ENCODE measurements at places on chromosomes 12 and 14.
A peak's percentile ranks its signal among the peaks of the same experiment; 100 is the strongest.

- no peak for DNase-seq
Measured at GRCh38 chr14:71538288-71538687, 393.9 kb upstream of the RGS6 start.

- DNase-seq, result no peak
Measured at GRCh38 chr14:100410056-100410565, 87.0 kb downstream of the SLC25A47 start.

GRCh38 chr12:570435-570920, 92.8 kb downstream of the NINJ2 start:
- DNase-seq, result no peak

DNA sequence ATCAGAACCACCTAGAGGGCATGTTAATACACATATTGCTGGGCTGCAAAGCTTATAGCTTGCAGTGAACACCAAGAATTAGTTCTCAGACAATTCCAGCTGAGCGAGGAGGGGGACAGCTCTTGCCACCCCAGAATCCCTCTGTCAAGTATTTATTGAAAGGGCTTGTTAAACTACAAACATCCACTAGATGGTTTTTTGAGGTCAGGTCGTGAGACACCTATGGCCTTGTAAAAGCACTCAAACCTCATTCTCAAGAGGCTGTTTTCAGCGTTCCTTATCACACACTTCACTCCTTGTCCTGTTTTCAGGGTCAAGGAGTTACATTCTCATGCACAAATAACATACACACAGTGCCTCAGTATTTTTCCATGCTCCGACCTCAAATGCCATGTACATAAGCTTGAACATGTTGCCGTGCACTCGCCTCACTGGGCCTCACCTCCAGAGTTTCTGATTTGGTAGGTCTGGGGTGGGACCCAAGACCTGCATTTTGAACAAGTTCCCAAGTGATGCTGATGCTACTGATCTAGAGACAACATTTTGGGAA, 98.8 kb upstream of the PTPRR start:
- DNase-seq, result no peak

GRCh38 chr14:75222208-75222701, 45.8 kb upstream of the TMED10 start:
- no peak for DNase-seq

GRCh38 chr12:104055686-104056388, 5.8 kb upstream of the GLT8D2 start:
- no peak for DNase-seq

DNA sequence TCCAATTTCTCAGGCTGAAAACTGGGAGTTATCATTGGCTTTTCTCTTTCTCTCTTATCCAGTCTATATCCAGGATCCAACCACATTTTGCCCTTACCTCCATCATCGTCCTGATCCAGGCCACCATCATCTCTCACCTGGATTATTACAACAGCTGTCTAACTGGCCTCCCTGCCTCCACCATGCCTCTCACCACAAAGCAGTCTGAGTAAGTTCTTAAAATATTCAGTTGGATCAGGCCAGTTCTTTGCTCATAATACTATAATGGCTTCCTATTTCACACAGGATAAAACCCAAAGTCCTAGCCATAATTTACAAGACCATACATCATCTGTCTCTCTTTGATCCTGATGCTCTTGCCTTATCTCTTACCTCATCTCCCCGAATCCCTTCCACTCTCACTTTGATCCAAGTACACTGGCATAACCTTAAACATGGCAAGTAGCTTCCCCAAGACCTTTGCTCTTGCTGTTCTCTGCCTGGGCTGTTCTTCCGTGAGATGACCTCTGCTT, 133.4 kb upstream of the RAP1B start:
- DNase-seq, result no peak

DNA sequence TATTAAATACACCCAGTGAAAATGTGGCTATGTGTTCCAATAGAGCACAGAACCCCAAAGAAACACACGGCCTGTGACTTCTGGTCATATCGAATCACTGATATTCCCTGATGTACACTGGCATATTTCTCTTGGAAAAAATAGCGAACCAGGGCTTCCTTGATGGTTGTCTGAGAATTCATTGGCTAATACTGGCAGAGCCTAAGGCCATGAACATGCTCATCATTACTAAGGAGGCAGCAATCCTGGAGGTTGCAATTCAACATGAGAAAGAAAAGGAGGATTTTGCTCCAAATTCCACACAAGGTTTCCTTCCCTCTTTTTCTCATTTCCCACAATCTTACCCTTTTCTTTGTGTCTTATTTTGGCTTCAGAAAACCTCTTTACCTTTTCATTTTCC, 212.9 kb upstream of the HMGA2 start:
- DNase-seq, result no peak

DNA sequence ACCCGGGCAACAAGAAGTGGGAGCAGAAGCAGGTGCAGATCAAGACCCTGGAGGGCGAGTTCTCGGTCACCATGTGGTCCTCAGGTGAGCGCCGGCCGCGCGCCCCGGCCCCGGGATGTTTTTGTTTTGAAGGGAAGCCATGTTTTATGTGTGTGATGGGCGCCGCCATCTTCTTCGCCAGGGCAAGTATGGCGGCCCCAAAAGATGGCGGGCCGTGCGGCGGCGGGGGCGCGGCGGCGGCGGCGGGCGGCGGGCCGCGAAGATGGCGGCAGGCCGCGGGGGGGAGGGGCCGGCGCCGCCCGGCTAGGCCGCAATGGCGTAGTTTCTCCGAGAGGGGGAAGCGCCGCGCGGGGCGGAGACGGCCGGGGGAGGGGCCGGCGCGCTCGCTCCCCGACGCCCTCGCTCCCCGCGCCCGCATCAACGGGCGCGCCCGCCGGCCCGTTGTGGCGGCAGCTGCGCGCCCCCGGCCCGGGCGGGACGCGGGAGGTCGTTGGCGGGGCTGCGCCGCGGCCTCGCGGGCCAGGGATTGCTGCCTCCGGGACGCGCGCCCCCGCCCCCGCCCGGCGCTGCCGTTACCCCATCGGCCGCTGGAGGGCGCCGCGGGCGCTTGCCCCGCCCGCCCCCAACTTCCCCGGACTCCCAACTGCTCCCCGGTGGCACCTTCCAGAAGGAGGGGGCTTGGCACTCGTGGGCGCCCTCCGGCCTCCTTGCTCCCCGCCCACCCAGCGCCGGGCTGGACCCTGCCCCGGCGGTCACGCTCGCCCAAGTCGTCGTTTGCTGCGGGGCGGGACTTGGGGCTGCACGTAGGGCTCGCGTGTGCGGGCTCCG, 1.1 kb downstream of the YY1 start:
- peak; percentile 66 for DNase-seq

- DNase-seq, result no peak
Measured at GRCh38 chr12:42728770-42729534, 139.4 kb upstream of the PRICKLE1 start.

GRCh38 chr12:6047249-6048237, 76.9 kb downstream of the VWF start:
- no peak for DNase-seq

GRCh38 chr12:66627270-66627987, 51.4 kb downstream of the GRIP1 start:
- DNase-seq, result no peak

DNA sequence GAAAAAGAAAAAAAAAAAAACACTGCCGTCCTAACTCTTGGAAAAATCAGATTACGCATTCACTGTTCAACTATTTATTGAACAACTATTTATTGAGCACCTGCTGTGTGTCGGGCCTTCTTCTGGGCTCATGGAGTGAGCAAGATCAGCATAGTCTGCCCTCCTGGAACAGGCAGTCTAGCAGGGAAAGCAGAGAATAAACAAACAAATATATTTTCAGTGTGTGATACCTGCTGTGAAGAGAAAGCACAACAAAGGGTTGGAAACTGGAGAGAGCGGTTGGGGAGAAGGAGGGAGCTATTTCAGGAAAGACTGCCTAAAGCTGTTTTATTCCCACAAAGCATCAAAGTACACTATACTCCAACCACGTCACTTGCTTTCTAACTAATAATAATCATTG, 10.8 kb downstream of the PROX2 start:
- no peak for DNase-seq

GRCh38 chr12:120586206-120586605, 5.0 kb upstream of the POP5 start:
- no peak for DNase-seq

- no peak for DNase-seq
Measured at GRCh38 chr12:12859690-12860089, 31.7 kb upstream of the GPRC5A start.

DNA sequence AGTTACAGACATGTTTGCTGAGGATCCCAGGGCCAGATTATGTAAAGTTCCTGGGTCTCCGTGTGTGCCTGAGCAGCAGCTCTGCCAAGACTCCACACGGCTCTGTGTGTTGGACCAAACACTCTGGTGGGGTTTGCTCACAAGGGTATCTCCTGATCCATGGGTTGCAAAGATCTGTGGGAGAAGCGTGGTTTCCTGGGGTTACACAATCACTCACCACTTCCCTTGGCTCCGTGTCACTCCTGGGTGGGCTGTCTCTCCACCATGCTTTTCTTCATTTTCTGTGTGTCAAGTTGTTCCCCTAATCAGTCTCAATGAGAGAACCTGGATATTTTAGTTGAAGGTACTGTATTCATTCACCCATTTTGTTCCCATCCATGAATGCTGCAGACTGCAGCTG, 1088.8 kb downstream of the FSCB start:
- DNase-seq, result peak; percentile 66

DNA sequence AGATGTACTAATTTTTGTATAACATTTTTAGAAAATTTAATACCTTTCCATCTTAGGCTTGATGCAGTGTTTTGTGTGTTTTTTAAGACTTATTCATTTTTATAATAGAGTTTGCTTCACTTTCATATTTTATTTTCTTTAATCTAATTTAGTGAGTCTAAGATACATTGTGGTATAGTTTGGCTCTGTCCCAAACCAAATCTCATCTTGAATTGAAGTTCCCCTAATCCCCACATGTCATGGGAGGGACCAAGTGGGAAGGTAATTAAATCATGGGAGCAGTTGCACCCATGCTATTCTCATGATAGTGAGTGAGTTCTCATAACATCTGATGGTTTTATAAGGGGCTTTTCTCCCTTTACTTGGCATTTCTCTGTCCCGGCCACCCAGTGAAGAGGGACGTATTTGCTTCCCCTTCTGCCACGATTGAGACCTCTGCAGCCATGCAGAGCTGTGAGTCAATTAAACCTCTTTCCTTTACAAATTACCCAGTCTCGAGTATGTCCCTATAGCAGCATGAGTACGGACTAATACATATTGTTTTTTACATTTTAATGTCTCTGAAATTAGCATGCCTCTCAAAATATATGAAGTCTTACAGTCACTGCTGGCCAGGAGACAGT, 34.9 kb downstream of the GABARAPL1 start:
- DNase-seq, result no peak

GRCh38 chr14:24416932-24417619, 12.4 kb downstream of the CBLN3 start:
- DNase-seq, result no peak

DNA sequence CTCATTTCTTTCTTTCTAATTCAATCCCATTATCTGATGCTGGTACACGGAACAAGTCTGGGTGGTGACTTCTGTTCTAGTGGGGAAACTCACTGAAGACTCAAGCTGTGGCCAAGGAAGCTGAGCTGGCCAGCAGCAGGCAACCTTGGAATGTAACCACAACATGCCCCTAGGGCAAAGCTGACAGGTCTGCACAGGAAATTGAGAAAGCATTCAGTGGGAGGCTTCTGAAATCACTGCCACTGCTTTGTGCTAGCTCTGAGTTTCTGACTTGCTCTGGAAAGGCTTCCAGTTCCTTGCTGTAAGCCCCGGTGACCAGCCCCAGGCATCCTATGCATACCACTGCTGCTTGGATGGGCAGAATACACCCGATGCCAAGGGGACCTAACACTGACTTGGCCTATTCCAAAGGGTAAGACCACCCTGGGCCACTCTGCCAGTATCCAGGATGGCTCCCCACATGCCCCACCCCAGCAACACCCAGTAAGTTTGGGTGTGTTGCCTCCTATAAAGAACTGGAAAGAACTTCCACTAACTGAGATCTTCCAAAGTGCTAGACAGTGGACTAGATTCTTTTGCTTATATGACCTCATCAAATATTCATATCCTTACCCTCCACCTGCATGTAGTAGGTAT, 84.5 kb upstream of the CDKN3 start:
- DNase-seq, result peak; percentile 7

DNA sequence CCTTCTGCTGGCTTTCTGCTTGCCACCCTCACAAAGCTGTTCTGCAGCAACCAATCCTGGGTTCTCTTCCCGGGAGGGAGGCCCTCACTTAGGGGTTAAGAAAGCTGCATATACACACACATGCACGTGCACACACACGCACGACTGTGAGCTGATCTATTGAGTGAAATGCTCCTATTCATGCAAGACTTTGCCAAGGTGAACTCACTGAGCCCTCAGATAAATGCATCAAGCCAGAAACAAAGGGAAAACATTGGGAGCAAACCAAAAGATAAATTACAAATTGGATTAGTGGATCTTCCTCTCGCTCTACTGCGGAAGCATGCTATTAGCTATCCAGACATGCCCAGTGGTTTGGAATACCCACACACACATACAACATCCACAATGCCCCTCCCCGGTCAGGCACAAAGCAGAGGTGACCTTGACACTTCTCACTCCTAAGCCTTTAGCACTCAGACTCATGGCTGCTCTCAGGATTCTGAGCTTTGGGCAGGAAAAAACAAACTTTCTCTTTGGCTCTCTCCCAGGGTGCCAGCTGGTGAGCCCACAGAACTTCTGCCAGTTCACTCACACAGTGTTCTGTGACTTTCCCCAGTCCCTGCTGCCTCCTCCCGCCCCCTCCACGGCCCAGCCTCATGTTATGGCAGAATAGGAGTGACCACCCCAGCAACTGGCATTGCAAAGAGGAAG, 320.0 kb downstream of the DPF3 start:
- DNase-seq, result no peak

DNA sequence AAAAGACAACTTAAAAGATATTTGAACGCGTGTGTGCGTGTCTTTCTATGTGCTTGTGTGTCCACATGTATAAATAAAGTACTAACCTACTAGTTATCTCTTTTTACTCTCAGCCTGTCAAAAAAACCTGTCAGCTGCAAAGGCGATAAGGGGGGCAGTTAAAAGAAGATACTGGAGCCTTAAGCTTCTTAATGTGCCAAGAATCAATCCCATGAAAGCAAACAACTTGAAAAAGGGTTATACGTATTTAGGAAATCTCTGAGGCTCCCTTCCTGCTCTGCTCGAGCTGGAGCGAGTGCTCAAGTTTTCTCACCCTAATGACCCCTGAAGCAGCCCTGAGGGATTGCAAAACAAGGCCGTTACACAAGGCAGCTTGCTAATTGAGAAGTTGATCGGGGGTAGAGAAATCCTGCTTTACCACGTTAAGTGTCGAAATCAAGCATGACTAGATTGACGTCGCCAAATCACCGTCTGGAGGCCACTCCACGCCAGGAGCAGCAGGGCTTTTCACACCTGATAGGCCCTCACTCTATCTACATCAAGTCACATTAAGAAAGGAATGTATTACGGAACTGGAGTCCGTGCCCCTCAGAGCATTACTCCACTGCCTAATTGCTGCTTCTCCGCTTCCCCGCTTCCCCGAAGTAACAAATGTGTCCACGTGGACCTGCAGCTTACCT, 32.4 kb downstream of the LMO3 start:
- DNase-seq, result no peak
